NCI-H446 (cell line): ENCODE measurements at places on chromosomes 5 and 9.

DNA sequence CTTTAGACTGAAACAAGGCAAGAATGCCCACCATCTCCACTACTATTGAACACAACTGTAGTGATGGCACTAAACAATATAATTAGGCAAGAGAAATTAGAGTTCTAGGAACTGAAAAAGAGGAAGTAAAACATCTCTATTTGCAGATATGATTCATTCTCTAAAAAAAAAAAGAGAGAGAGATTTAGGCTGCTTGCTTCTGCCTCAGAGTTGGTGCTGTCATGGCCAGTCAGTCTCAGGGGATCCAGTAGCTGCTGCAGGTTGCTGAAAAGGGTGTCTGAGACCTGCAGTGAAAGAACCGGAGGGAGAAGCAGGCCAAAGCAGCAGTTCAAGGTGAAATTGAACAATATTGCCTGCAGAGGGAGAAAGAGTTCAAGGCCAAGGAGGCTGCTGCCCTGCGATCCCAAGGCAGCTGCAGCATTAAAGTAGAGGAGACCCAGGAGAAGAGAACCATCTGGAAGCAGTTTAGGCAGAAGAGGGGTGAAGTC is 72.5 kb downstream of the AP3B1 start:
- no peak for DNase-seq

DNA sequence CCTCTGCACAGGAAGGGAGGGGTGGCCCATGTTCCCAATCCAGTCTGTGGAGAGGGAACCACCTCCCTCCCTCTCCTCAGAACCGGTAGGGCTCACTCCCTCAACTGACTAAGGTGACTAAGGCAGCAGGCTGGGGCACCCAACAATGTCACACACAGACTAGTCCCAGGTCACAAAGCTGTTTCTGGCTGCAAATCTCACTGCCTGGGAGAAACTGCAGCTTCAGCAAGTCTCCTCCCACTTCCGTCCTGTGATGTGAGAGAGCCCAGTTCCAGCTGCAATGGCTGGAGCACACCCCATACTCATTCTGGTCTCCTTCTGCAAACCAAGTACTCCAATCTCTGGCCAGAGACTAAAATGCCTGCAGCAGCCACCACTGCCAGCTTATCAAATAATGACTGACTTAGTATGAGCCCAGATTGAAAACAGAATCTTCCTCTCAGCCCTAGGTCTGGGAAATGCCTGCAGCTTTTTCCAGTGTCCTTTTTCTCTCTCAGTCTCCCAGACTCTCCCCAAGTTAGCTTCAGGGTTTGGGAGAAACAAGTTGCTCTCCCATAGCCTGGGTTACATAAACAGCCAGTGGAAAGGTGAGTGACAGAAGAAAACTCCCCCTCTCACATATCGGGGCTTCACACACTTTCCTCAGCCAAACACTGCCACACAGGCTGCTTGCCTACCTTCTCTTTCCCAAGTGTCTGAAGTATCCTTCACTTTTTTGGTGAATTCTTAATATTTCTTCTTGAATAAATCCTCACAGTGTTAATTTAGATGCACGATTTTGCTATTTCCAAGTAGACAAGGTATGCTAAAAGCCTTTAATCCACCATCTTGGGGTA is 247.4 kb upstream of the RASA1 start:
- DNase-seq: no peak

GRCh38 chr5:67030289-67031056 is 166.1 kb downstream of the CD180 start:
- DNase-seq: no peak

GRCh38 chr5:132776131-132776937 is 705 bp downstream of the SEPTIN8 start:
- no peak for DNase-seq

GRCh38 chr5:163360656-163361055 is 76.7 kb upstream of the CCNG1 start:
- DNase-seq: no peak
